ENCODE measurements at places on chromosomes 6 and 20.
A peak's percentile ranks its signal among the peaks of the same experiment; 100 is the strongest.

- no peak for DNase-seq
Measured at GRCh38 chr6:166152660-166153059, 15.0 kb downstream of the TBXT start.

DNA sequence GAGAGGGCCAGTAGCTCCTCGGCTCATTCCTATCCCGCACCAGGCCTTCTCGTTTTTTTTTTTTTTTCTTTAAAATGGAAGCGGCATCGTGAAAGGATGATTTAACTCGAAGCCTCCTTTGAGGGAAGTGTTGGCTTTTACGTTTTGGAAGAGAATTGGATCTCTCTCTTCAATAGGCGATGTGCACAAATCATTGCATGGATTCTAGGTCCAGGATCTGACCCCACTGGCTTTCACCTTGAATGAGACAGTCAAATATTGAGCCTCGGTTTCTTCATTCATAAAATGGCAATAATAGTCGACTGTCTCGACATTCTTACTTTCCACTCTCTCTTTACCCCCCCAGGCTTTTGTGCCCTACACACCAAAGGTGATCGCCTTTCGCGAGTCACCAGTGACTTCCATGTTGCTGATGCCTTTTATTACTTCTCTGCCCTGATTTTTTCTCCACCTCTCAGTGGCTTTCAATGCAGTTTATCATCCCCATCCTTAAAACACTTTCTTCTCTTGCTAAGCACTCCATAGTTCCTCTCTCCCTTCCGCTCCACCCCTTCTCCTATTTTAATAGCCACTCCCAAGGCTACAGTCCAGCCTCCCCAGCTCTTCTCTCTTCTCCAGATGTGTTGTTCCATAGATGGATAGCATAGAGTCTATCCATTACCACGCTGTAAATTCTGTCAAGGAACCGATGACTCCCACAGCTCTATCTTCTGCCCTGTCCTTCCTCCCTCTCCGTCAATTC lies 473 bp upstream of the DTNBP1 start:
- no peak for DNase-seq

GRCh38 chr6:123211777-123212545 lies 215.9 kb downstream of the CLVS2 start:
- DNase-seq = no peak

- no peak for DNase-seq
Measured at GRCh38 chr6:4653141-4653540, 123.1 kb upstream of the CDYL start.

- no peak for DNase-seq
Measured at GRCh38 chr6:154261688-154262397, 94.8 kb downstream of the IPCEF1 start.

- DNase-seq = no peak
Measured at GRCh38 chr6:168383062-168383854, 57.7 kb upstream of the SMOC2 start.

- DNase-seq = no peak
Measured at GRCh38 chr6:154909821-154910220, 85.3 kb upstream of the TIAM2 start.

- no peak for DNase-seq
Measured at GRCh38 chr20:55067158-55067825, 591.9 kb downstream of the DOK5 start.

DNA sequence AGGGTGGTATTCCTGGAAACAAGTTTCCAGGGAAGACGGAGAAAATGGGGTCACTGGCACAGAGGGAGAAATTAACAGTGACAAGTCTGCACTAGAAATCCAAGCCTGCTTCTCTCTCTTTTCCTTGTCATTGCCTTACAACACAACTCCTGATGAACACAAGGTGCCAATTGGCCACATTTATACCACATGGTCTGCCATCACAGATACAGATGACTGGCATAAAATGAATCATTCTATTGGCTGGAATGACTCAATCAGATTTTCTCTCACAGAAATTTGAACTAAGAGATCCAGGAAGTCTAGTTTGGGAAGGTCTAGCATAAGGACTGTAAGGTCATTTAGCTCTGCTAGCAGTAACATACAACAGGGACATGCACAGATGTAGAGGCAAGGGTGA lies 190.3 kb downstream of the LINC00237 start:
- no peak for DNase-seq

DNA sequence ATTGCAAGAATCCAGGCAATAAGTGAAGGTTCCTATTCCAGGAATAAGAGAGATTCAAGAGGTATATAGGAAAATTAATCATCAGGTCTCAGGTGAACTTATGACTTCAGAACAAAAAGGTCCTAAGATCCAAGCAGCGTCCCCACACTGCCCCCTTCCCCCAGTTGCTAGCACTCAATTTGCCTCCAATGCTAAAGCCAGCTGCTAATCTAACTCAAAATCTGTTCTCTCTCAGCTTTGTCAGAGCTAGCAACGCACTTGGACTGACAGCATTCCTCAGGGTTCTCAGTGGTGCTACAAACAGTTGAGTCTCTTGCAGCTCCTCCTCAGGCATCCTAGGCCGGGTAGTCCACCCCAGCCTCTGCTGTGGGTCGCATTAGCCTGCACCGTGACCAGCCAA lies 148.3 kb downstream of the RFX6 start:
- no peak for DNase-seq

DNA sequence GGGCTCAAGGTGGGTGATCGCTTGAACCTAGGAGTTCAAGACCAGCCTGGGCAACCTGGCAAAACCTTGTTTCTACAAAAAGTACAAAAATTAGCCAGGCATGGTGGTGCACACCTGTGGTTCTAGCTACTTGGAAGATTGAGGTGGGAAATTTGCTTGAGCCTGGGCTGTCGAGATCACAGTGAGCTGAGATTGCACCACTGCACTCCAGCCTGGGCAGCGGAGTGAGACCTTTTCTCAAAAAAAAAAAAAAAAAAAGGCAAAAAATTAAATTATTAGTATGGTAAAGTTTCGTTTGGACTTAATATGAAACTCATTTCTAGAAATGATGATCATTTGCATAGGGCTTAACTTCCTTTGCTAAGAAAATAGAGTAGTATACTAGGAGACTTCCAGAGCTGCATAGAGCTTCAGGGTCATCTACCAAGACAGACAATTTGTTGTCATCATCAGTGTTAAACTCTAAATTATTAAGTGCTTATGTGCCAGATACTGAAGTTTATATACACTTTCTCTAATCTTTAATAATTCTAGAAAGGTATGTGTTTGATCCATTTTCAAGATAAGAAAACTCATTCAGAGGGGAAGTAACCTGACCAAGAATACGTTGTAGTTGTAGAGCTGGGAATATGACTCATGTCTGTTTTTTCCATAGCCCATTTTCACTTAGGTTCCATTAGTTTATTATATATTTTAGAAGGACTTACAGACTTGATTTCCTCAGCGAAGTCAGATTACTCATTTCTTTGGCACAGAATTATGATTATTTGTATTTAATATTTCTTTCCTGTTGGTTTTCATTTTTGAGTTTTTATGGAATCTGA lies 84.5 kb downstream of the SLC16A10 start:
- DNase-seq = no peak

DNA sequence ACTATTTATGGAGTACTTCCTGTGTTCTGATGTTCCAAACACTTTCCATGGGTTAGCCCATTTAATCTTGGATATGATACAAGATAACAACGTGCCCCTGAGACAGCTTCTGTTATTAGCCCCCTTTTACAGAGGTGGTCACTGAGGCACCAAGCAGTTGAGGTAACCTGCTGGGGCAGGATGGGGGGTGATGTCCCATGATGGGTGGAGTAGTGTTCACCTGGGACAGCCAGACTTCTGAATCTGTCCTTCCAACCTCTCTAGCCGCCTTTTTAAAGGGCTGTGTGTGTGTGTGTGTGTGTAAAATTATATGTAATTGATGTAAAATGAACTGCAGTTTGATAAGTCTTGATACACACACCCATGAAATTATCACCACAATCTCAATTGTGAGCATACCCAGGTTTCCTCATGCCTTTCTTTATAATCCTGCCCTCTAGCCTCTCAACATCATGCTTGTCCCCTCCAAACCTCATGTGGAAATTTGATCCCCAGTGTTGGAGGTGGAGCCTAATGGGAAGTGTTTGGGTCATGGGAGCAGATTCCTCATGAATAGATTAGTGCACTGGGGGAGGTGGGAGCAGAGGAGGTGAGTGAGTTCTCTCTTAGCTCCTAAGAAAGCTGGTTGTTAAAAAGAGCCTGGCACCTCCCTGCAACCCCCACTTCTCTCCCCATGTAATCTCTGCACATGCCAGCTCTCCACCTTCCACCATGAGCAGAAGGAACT lies 39.2 kb downstream of the PLAGL2 start:
- no peak for DNase-seq

GRCh38 chr6:154591234-154591633 lies 80.7 kb upstream of the CNKSR3 start:
- no peak for DNase-seq

DNA sequence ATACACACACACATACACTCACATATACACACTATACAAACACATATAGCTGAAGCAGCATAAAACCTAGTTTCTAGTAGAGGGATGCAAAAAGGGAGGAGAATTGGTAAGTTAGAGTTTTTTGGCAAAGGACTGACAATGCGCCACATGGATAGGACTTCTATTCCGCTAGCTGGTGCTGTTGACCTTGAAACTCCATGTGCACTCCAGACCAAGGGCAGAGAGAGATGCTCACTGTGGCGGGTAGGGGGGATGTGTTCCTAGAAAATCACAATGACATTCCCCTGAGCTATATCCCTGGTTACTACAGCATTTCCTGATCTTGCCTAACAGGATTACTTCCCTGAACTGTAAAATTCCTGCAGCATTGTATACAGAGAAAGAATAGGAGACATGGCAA lies 19.2 kb downstream of the MICA start:
- no peak for DNase-seq

DNA sequence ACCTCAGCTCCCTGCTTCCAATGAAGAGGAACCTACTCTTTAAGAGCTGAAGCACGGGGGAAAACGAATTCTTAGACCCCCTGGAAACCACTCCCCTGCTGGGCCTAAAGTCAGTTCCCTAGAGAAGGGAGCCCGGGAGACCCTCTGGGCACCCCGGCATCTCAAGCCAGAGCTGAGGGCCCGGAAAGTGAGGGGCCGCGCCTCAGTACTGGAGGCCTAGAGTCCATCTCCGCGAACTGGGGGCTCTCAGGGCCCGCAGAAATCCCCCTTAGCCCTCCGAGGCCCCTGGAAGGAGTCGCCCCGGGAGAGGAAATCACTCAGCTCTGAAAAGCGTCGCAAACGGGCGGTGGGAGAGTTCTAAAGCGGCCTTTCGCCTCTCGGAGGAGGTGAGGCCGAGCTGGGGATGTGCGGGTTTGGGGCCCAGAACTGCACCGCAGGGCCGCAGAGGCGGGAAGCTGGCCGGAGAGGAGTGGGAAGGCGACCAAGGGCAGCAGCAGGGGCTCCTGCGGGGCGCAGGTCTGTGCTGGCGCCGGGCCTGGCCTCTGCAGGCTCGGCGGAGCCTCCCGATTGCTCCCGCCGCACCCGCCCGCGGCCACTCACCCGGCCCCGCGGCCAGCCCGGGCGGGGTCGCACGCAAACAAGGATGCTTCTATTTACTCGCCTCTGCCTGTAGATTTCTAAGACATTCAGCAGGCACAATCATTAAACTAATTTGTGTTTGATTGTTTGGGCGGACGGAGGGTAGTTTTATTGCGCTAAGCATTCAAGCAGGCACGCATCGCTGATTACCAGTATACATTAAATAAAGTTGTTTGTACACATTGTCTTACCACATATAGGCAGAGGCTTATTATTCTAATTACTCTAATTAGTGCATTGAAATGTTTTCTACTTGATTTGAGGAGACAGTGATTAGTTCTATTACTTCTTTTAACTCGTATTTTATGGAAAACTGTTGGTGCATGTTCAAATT lies 9.2 kb downstream of the POU3F2 start:
- no peak for DNase-seq

GRCh38 chr6:12137480-12137879 lies 125.4 kb downstream of the HIVEP1 start:
- DNase-seq = no peak

GRCh38 chr6:11732036-11732631 lies 46.5 kb downstream of the ADTRP start:
- DNase-seq = peak; percentile 74

GRCh38 chr6:35775031-35775430 lies 1.4 kb upstream of the CLPSL2 start:
- DNase-seq = no peak

DNA sequence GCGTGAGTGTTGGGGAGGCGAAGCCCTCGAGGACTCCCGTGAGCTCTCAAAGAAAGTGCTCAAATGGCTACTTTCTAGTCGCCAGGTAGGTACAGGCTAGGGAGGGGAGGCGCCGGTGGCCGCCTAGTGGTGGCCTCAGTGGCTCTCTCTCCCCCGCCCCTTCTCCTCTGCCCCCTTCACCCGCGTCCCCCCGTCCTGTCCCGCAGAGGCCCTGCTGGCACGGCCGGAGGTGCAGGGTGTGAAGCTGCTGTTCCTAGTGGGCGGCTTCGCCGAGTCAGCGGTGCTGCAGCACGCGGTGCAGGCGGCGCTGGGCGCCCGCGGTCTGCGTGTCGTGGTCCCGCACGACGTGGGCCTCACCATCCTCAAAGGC lies 16.3 kb downstream of the ADISSP start:
- no peak for DNase-seq

- no peak for DNase-seq
Measured at GRCh38 chr6:124446961-124447360, 515.3 kb upstream of the RNF217 start.

- DNase-seq = no peak
Measured at GRCh38 chr20:5357946-5358345, 41.2 kb upstream of the PROKR2 start.

GRCh38 chr6:97312241-97312640 lies 29.2 kb upstream of the MMS22L start:
- DNase-seq = no peak

DNA sequence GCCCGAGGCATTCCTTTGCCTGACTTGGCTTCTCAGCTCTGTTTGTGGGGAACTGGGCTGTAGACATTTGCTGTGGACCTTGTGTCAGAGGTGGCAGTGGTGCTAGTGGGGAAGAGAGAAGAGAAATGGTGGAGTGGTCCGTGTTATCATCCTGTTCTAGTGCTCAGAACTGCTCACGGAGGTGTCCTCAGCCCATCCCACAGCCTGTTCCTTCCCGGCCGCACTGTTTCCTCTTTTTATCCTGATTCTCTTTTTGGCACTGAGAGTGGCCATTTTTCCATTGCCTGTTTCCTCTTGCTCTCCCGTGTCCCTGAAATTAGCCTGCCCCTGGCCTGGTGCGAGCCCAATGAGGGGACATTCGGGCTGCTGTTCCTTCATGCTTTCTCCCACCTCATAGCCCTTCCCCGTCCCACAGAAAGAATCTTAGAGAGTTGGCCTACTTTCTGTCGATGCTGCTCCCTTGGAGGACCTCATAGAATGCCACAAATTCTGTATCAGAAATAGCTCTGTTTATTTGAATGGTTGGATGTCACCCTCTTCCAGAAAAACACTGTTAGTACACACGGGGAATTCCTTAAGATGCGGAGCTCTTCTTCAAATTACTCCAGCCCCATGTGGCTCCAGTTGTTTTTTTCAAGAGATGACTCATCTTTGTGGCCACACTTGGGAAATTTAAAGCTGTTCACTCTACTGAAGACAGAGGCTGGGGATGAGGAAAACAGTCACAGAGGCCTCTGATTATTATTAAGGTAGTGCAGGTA lies 26.1 kb downstream of the FARS2 start:
- DNase-seq = no peak
